ENCODE measurements at places on chromosomes 2 and 18. TPM values are rescaled to one million over a fixed set of nuclear protein-coding genes. Genes with fewer than 3 reads are reported as not detected.

DNA sequence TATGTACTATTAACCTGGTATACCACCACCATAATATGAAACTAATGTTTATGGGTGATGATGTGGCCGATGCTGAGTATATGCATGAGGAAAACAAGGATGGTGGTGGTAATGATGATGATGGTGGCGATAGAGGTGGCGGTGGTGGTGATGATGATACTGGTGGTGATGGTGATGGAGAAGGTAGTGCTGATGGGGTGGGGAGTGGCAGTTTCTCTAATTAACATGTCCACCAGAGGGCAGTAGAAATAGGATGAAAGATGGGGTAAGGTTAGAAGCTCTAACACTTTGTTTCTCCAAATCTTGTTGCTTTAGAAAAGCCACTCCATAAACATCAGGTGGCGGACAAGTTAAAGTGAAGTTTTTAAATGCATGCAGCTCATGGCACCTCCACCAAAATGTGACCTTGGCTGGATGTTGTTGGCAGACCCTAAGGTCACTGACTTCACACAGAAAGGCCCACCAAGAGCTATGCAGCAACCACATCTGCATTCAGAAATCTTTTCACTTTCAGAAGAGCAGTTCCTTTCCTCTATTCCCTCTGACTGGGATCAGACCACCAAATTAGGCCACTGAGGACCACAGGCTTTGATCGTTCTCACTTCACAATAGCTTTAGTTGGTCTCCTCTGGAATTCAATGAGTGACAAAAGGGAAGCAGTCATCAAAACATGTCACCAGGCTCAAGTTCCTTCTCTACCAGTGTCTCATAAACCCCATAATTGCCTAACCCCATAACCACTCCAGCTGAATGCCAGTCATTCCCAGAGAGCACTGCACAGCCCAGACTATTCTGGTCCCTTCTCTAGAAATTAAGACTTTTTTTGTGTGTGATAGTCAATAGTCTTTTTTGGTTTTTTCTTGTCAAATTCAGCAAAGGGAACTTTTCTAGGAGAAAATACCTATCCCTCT is 7.5 kb upstream of the BCL11A start:
- no peak for DNase-seq

DNA sequence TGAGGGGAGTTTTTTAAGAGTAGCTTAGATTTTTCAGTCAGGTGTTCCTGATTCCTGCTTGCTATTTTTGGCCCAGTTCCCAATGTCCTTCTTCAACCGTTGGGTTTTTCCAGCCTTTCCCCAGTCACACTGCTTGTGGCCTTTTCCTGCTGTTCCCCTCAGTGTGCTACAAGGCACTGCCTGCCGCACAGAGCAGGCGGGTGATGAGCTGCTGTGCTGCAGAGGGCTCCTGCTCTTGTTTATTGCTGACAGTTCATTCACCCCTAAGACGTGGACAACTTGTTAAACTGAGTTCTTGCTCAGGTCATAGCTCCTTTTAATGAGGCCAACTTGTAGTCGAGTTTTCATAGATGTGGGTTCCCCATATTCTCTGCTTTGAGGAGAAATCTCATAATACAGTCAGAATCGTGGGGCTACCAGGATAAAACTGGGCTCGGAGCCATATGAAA is 20.6 kb downstream of the EIF4E2 start:
- DNase-seq = no peak

GRCh38 chr2:29293830-29294438 is 178.7 kb downstream of the CLIP4 start:
- DNase-seq = no peak

DNA sequence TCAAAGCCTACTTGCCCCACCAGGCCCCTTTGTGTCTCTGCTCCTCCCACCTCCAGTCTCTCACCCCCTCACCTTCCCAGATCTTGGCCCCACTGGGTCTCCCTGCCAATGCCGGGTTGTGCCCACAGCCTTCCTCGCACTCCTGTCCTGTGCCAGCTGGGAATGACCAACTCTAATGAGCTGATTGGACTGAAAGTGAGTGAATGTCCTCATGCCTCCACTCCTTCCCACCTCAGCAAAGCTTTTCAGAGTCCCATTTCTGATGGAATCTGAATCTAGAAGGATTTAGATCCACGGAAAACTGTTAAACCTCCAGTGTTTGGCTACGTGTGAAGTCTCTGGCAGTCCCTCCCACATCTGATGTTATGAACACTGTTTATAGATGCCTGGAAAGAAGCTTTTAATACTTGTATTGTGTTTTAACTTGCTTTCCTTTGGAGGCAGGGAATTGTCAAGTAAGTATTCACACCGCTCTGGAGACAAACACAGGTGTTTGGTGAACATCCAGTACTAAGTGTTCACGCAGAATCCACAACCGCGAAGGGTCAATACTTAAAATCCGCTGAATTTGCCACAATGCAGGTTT is 103.9 kb downstream of the RTN4 start:
- DNase-seq = no peak

DNA sequence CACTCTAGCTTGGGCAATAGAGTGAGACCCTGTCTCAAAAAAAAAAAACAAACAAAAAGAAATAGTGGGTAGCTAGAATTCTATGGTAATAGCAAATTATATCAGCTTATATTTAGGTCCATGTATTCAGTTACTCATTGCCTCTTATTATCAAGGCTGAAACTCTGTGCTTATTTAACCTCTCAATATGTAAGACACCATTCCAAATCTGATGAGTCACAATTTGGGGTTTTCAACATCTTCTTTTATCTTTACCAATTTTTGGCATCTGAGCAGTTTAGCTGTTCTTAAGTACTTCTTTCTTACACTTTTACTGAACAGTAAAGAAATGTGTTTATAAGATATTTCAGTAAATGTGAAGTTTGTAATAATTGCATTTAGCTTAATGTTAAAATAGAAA is 69.3 kb downstream of the TTC27 start:
- no peak for DNase-seq

DNA sequence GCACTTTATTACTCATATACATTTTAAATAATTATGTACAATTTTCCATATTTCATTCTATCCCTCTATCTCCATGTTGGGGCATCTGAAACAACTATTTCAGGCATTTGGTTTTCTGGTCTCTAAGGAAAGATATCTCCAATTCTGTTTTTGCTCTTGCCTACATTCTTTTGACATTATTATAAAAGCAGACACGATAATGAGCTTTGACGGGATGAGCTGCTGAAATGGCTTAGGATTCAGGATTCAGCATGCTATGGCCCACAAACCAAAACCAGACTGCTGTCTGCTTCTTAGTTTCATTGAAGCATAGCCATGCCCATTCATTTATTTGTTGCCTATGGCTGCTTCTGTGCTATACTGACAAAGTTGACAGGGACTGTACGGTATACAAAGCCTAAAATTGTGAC is 42.7 kb upstream of the GLS start:
- DNase-seq = no peak

GRCh38 chr18:34965108-34965507 is 76.1 kb upstream of the MAPRE2 start:
- no peak for DNase-seq

DNA sequence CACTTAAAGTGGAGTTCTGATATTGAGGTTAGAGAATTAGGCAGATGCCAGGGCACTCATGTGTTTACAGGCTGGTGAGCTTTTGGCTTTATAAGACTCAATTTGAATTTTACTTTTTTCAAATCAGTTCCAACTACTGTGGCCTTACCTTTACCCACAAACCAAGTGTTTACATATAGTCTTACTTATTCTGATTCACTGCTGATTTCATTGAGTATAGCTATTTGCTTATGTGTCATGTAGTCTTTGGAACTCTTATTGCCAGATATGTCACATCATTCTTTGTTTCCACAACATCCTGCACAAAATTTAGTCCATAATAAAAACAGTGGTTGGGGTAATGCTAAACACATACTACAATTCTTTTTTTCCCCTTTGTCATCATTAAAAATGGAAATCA is 96.5 kb downstream of the XIRP2 start:
- no peak for DNase-seq

The FOXI3 gene
- total RNA-seq = 0.34 TPM

The CFAP53 gene
- total RNA-seq = 0.22 TPM

The DCDC2C gene
- not detected for total RNA-seq

All from glutamatergic neuron (in vitro differentiated cells).